ENCODE measurements at places on chromosomes 11 and 22.
A peak's percentile ranks its signal among the peaks of the same experiment; 100 is the strongest.

- DNase-seq: no peak
Observed at GRCh38 chr11:29293825-29294224, 723.0 kb downstream of the KCNA4 start.

DNA sequence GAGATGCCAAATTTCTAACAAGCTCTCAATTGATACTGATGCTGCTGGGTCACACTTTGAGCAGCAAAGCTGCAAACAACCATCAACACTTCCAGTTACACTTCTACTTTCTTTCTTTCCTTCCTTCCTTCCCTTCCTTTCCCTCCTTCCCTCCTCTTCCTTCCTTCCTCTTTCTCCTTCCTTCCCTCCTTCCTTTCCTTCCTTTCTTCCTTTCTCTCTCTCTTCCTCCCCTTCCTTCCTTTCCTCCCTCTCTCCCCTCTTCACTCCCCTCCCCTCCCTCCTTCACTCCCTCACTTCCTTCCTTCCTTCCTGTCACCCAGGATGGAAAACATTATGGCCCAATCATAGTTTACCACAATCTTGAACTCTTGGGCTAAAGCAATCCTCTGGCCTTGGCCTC, 33.0 kb upstream of the PIK3C2A start:
- no peak for DNase-seq

DNA sequence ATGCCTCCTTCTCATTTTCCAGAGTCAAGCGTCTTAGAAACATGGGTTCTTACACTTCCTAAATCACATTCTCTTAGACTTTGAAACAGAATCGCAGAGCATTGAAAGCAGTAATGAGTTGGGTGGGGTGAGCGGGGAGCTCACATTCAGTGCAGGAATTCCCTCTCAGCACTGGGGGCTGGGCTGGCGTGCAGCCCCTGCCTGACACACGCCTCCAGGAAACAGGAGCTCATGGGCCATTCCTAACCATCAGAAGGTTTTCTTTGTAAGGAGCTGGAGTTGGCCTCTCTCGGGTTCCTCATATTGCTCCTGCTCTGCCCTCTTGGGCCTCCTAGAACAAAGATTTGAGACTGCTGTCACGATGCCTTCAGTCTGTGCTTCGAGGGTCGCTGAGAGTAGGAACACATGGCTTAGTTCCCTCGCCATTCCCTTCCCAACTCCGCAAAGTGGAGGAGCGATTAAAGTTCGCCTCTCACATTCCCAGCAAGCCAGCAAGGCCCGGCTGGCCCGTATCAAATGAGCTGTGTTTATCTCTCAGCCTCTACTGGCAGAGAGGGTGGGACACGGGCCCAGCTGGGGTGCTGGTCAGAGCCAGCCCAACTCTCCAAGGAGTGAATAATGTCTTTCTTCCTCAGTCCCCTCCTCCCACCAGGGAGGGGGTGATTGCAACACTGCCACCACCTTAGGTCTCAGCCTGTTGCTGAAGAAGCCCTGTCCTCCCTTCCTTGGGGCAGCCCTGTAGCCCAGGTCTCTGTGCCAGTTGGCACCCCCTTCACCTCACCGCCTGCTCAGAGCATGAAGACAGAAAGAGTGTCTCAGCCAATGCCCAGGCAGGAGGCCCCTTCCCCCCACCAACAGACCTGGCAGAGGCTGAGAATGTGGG, 10.4 kb downstream of the CHRDL2 start:
- DNase-seq: no peak

DNA sequence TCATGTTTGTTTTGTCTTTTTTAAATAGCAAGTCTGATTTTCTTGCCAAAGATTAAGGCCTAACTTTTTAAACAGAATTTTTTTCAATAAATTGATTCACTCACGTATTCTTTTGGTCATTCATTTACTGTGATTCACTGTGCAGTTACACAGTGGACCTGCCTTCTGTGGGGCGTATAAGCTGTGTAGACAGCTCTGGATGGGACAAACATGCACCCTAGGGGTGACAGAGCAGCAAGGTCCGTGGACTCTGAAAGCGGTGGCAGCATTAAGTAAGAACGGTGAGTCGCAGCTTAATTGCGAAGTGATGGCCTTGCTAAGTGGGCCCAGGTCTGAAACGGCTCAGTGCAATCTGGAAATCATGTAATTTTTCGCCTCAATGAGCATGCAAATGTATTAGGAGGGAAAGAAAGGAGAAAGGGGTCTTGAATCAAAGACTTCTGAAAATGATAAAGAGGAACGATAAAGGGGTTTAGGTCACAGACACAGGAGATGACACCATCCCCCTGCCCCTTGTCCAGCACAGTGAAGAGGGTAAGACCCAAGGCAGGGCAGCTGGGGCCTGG, 113.1 kb downstream of the SPATA19 start:
- DNase-seq: no peak

DNA sequence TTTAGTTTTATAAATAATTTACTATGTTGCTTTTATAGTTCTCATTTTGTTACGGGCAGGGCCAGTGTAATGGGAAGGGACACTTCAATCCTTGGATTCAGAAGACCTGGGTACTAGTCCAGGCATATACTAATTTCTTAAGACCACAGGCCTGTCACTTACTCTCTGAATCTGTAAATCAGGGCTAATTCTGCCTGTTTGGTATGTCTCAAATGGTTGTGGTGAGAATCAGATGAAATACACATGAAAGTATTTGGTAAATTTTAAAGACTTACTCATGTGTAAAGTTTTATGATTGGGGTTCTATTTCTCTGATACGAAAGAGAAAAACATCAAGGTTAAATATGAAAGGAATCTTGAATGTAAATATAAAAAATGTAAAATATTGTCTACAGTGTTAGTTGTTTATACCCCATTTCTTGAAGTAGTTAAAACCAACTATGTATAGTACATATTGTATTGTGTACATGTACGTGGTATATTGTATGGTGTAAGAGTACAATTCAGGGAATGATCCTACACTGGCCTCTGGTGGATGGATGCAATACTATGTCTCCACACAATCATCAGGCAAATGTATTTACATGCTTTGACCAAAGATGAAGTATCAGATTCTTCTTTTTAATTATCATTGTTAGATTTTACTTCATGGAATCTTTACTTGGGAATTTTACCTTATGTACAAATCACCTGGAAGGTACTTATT, 24.5 kb upstream of the RAG2 start:
- no peak for DNase-seq

- DNase-seq: no peak
Observed at GRCh38 chr11:68722143-68722542, 29.2 kb downstream of the TESMIN start.

- peak; percentile 56 for DNase-seq
Observed at GRCh38 chr22:19717691-19718455, 3.6 kb downstream of the SEPTIN5 start.

GRCh38 chr11:118054712-118055640, 21.9 kb upstream of the TMPRSS4 start:
- no peak for DNase-seq

DNA sequence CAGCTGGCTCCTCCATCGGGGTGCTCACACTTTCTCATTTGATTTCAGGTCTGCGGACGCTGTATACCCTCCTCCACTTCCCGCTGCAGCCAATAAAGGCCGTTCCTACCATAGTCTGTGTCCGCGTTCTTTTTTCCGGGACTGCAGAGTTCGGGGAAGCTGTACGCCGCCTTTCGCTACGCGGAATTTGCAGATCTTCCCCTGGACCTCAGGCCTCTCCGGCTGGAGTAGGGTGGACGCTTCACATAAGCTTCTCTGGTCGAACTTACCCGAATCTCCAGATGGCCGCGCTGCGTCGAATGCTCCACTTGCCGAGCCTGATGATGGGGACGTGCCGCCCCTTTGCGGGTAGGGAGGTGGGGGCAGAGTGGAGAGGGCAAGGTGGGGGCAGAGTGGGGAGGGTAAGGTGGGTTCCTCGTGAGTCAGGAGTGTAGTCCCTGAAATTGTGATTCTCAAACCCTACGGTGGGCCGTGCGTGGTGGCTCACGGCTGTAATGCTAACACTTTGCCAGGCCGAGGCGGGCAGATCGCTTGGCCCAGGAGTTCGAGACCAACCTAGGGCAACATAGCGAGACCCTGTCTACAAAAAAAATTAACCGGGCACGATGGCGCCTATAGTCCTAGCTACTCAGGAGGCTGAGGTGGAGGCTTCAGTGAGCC, 617 bp downstream of the CSKMT start:
- DNase-seq: peak; percentile 40

GRCh38 chr22:41828516-41828915, 4.4 kb upstream of the SREBF2 start:
- no peak for DNase-seq

- DNase-seq: no peak
Observed at GRCh38 chr22:48950151-48950915, 877.3 kb downstream of the BRD1 start.

DNA sequence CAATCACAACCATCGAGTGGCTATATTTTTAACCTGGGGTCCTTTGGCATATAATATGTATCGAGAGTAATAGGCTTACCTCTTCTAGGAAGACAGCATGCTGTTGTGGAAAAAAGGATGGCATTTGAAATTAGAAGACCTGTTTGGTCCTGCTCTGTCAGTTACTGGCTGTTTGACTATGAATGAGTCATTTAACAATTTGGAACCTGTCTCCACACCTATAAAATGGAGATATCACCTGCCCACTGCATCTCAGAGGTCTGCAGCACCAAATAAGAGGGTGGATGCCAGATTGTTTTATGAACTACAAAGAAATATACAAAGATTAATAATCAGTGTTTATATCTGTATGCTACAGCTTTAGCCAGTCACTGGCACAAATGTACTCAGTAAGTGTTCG, 60.8 kb downstream of the SLC25A17 start:
- DNase-seq: no peak

DNA sequence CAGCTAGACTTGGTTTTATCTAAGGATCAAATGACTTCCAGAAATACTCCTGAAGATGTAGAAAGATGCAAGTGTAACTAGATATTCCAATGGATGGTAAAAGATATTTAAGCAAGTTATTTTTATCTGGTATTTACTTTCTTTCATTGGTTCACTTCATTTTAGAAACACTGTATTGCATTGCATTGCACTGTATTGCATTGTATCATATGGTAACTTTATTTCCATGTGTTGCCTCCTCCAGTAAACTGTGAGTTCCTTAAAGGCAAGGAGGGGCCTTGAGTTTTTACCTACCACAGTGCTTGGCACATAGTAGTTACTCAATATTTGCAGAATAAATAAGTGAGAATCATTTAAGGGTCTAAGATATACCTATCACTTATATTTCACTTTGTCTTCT, 31.8 kb upstream of the FLI1 start:
- no peak for DNase-seq

- no peak for DNase-seq
Observed at GRCh38 chr22:48098921-48099245, 1336.4 kb downstream of the TBC1D22A start.

DNA sequence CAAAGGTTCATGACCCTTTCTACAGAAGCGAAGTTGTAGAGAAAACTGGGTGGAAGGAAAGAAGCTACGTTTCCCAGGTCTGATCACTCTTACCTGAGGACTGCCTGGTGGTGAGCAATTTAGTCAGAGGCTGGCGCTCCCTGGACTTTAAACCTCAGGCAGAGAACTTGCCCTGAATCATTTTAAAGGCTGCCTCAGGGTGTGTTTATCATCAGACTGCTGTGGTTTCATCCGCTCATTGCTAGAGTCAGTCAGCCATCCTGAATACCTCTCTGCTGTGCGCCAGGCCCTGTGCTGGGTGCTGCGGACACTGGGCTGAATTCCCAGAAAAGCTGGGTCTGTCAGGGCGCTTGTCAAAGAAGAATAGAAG, 2.7 kb downstream of the DTX4 start:
- no peak for DNase-seq

DNA sequence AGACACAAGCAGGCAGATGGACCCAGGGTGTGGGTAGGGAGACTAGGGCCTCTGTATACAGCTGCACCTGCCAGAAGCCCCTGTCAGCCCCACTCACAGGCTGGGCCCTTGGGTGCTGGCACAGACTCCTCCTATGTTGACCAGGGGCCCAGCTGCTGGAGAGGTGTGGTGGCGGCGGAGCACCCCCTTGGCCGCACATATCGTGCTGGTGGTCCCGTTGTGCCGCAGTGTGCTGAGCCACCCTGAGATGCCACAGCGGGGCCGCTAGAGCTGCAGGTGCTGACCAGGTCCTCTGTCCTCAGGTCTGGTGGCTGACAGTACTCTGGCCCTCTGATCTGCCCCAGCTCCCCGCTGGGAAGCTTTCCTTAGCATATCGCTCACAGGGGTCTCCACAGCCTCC, 30.2 kb upstream of the B3GAT1 start:
- no peak for DNase-seq

DNA sequence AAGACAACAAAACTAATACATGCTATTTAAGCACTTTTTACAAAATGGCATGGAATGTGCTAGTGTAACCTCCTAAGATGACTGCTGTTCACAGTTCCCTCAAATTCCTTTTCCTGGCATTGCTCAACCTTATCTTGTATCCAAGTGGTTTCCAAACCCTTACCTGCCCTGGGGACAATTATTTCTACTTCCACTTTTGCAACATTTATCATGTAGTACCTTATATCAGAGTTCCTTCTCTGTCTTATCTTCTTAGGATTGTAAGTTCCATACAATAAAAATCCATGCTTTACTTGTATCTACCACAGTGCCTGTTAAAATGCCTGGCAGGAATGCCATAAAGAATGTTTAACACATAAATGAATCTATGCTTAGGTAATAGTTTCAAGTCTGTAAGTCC, 109.2 kb upstream of the MTMR2 start:
- no peak for DNase-seq

DNA sequence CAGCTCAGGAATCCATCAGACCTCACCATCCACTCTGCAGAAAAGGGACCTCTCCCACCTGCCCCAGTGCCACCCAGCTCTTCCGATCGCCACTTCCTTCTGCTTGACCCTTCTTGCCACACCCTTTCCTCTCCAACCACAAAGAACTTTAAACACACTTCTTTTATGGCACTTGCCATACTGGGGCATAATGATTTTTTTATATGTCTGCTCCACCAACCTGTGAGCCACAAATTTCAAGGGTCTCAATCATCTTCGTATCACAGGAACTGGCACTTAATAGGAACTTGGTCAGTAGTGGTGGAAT, 11.7 kb upstream of the MYH9 start:
- no peak for DNase-seq

All from stimulated activated CD8-positive, alpha-beta memory T cell treated with anti-CD3 and anti-CD28 coated beads, Interleukin-15, amount 100 ng/mL, for 1 hour (primary cell).